ENCODE measurements at places on chromosomes 1 and 21.
A peak's percentile ranks its signal among the peaks of the same experiment; 100 is the strongest.

- DNase-seq: no peak
Measured at GRCh38 chr1:45976623-45977022, 155.8 kb downstream of the PIK3R3 start.

GRCh38 chr1:110390096-110390495 lies 730 bp downstream of the SLC16A4 start:
- DNase-seq: no peak

DNA sequence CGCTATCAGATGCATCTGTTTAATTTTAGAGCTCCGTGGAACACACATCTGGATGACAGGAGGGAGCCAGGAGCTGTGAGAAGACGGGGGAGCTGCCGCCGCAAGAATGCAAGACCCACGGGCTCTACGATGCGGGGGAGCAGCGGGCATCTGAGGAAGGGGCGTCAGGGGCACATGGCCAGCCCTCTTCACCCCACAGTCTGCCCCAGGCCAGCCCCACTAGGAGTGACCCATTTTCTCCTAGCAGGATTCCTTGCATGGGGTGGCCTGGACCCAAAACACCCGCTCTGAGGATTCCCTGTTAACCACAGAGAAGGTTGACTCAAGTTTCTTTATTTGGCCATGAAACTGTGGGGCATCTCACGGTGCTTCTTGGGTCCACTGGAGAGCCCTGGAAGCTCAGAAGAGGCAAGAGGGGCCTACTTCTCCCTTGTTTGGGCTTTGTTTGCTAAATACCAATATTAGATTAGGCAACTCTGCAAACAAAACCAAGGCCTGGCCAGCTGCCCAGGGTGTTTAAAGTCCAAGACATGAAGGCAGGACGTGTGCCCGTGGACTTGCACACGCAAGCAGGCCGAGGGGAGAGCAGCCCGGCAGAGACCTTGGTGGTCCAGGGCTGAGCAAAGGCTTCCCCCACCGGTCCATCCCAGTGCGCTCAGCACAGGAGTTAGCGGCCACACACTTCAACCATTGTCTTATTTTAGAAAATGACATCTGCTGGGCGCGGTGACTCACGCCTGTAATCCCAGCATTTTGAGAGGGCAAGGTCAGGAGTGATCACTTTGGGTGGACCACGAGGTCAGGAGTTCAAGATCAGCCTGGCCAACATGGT lies 89.8 kb downstream of the DHRS3 start:
- no peak for DNase-seq

DNA sequence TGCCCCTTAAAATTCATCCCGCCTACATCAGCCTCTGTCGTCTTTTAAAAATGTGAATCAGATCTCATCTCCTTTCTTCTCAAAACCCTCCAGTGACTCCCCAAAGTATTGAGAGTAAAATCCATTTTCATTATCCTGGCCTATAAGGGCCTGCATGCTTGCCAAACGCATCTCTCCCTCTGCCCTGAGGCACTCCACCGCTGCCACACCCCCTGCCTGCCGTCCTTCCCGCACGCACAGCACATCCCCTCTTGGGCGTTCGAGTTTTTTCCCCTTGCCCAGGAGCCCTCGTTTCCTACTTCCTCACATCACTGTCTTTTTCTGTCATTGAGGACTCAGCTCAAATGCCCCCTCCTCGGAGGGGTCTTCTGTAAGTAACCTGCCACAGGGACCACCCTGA lies 53.3 kb upstream of the MTR start:
- no peak for DNase-seq

DNA sequence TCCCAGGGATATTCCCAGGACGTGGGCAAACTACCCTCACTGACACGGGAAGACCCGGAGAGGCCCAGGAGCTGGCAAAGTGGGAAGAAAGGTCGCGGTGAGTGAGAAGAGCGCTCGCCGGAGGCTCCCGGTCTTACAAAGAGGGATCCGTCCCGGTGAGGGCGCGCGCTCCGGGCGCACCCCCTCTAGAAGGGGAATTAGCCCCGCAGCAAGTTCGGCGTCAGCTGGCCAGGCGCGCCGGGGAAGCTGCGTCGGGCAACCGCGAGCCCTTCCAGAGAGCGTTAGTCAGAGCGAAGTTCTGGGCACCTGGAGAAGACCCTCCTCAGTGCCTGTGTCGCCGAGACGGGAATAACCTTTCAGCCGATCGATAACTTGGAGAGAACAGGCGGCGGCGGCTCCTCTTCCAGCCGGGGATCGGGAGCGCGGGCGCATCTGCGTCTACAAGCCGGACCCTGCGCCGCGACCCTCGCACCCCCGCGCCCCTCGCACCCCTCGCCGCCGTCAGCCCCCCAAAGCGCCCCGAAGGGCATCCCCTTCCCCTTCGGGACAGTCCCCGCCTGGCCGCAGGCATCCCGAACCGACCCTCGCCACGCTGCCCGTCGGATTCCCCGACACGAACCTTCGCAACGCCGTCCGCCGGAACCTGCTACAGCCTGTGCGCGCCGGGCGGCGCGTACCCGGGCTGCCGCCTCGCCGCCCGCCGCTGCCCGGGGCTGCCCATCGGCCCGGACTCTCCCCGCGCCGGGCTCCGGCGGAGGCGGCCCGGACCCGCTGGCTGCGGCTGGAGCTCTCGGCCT lies 485 bp downstream of the SIPA1L2 start:
- peak; percentile 10 for DNase-seq

- DNase-seq: no peak
Measured at GRCh38 chr1:171902527-171902926, 61.2 kb downstream of the DNM3 start.

GRCh38 chr1:27934818-27935549 lies at the start of gene SMPDL3B:
TSS of gene SMPDL3B (plus strand) at chr1:27935000. CDS start at chr1:27935184, 184 bp downstream.
- no peak for DNase-seq

- no peak for DNase-seq
Measured at GRCh38 chr1:42886800-42887199, 40.4 kb downstream of the ZNF691 start.

GRCh38 chr1:59285691-59286090 lies 11.2 kb upstream of the FGGY start:
- DNase-seq: no peak

- no peak for DNase-seq
Measured at GRCh38 chr1:24635195-24635843, 7.8 kb upstream of the SRRM1 start.

- no peak for DNase-seq
Measured at GRCh38 chr1:203720242-203720641, 44.7 kb upstream of the LAX1 start.

DNA sequence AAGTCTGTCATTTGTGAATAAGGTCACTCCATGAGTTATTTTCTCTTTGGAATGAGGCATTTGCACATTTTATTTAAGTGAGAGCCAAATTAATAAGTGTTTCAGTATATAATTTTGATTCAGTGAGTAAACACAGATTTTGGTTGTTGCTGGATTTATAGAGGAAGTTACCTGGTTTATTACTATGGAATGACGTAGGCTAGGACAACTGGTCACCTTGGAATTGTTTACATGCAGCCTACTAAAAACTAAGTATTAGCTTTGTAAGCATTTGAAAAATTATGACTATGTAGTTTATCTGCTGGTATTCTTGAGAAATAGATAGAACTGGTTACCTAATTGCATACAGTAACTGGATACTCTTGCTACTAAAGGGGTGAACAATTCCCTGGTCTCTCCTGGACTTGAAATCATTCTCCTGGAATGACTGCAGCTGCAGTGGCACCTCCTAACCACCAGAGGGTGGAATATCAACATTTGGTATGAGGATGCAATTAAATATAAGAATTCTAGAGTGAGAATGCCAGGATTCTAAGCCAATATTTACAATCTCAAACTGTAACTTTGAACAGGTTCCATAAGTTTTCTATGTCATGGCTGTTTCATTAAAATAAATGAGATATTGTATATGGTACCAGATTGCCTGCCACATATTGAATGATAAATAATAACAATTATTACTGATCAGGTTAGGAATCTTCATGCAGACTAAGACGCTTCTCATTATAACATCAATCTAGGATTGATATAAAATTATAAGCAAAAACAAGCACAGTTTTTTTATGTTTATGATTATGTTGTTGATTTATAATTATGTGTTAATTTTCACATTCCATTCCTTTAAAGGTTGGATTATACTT lies 3.5 kb upstream of the KRTAP27-1 start:
- peak; percentile 7 for DNase-seq

GRCh38 chr1:62043154-62043553 lies 151.5 kb upstream of the L1TD1 start:
- DNase-seq: no peak

DNA sequence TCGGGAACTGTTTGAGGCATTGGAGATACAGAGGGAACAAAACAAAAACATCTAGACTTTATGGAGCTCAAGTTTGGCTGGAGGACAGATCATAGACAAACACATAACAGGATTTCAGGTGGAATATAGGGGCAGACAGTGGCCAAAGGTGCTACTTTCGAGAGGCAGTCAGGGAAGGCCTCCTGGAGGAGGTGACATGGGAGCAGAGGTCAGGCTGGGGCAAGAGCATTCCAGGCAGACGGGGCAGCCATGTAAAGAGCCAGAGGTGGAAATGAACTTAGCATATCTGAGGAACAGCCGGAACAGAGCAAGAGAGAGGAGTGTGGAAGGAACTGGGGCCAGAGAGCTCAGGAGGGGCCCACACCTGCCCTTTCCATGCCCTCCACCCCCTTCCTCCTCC lies 122.3 kb downstream of the DMRTB1 start:
- no peak for DNase-seq

GRCh38 chr1:2986549-2987305 lies 34.5 kb upstream of the ACTRT2 start:
- DNase-seq: no peak

DNA sequence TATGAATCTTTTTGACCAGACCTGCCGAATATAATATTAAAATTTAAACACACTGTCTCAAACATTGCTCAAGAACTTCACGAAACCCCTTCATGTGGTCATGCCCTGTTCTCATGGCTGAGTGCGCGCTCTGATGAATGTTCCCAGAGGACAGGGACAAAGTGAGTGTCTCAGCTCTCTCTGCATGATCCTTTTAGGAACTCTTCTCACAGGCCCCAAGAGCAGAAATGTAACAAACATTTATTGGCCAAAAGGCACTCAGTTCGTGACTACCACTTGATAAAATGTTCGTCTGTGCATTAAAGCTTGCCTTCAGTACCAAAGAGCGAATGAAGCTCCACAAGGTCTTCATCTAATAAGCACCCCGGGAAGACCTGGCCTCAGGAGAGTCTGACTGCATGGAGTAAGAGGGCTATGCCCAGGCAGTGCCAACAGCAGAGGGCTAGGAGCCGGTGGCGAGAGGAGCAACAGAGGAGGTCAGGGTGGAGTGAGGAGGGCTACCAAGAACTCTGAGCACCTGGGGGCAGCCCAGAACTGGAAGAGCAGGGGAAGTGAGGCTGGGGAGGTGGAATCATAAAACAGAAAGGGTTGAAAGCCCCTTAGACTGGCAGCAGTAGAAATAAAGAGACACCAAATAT lies 171.1 kb downstream of the RHOU start:
- DNase-seq: no peak

DNA sequence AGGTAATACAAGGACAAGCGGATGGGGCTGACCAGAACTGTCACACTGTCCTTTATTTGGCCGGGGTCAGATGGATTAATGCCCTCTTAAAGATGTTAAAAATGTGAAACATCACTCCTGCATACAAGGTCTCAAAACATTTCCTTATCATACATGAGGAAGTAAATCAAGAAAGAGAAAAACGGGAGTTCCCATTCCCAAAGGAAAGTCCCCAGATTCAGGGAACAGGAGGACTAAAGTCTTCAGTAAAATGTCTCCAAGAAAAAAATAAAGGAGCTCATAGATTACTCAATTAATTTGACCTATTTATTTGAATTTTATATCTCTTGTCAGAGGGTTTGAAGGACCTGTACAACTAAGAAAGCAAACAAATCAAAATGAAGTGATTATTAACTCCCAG lies 13.4 kb upstream of the HSD11B1 start:
- no peak for DNase-seq

DNA sequence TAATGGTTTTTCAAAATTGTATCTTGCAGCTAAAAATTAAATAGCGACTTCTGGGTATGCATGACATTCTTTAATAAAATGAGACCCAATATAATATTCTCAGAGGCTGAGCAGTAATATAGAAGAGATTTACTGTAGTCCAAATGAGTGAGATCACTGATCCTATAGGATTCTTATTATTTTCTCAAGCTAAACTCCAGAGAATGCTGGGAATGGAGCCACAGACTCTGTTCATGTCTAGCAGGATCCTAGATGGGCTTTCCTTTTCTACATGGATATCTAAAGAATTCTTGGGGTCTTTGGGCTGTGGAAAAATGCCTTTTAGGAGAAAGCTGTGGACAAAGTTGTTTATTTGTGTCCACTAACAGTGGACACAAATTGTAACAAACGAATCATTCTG lies 150.7 kb upstream of the ZNF644 start:
- DNase-seq: no peak

GRCh38 chr1:34066166-34066565 lies 98.9 kb downstream of the CSMD2 start:
- no peak for DNase-seq

GRCh38 chr1:220689666-220690065 lies 497 bp upstream of the C1orf115 start:
- no peak for DNase-seq

DNA sequence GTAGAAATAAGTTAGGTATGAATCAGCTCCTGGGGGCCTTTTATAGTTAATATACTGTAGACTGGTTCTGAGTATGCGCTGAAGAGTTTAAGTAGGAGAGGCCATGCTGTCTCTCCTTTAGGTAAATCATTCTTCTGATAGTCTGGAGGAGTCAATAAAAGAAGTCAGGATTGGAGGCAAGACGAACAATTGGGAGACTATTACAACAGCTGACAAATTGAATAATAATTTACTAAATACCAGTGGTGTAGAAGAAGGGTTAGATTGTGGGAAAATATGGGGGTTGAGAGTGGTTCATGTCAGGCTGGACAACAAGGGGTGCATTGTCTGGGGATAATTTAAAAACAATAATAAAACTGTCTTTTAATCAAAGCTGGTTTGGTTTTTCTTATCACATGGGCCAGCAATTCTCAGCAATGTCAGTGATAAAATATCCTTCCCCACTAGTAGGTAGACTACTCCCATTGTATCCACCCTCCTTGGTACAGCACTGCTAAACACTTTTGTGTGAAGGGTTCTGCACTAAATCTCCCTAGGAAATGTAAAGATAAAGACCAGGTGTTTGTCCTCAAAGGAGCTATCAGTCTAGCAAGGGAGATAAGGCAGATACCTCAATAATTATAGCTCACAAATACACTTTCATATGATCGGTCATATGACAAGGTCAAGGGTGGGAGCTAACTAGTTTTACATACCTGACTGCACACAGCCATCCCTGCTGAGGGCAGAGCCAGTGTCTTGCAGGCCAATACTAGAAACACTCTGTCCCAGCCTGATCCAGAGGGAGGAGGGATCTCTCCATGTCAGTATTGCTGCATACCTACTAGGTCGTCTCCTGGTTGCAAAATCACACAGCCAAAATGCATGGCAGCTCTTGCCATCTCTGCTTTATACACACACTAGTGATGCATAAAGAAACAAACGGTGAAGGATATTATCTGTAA lies 299.7 kb downstream of the VAV3 start:
- no peak for DNase-seq
